Astrocyte of the spinal cord (primary cell): ENCODE measurements at places on chromosomes 7 and 10.
A peak's percentile ranks its signal among the peaks of the same experiment; 100 is the strongest.

GRCh38 chr10:22681783-22682183 is 32.6 kb downstream of the PIP4K2A start:
- DNase-seq: peak; percentile 77

GRCh38 chr7:103487419-103487818 is 41.4 kb upstream of the SLC26A5 start:
- no peak for DNase-seq

DNA sequence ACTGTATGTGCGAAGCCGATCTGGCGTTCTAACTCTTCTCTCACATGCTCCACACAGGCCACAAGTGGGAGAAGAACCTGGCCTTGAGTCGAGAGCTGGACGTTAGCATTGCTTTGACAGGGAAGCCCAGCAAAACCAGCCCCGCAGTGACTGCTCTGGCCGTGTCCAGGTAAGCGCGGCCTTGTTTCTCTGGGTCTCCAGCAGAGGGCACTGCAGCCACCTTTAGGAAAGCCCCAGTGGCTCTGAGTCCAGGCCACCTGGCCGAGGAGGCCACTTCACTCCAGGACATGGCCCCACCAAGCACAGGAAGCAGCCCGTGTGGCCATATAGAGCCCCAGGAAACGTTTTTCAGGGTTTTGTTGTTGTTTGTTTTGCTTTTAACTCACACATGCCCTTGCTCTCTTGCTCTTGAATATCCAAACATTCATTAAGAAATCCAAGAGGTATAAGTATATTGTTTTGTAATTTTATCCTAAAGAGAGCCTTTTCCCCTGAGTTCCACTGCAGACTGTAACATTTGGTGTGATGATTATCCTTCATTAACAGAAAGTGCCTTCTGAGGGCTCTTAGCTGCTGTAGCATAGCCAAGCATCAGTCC is 41.8 kb upstream of the LRRC18 start:
- peak; percentile 32 for DNase-seq

GRCh38 chr7:42605406-42606192 is 306.3 kb downstream of the C7orf25 start:
- peak; percentile 54 for DNase-seq

- no peak for DNase-seq
Observed at GRCh38 chr7:120703585-120704240, 154.2 kb downstream of the TSPAN12 start.

DNA sequence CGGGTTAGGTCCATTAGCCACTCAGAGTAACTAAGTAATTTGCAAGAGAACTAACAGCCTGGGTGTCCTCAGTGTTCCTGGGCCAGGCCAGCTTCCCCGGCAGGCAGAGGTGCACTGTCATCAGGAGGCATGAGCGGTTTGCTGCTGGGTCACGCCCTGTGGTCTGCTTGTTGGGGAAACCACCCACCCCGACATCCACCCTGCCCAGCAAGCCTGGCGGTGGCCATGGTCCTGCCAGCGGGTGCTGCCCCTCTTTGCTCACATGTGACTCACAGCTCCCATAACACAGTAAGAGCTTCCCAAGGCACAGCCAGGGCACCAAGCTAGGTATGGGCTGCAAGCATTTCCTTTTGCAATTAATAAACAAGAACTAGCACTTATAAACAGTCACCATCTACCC is 75.9 kb downstream of the RGS10 start:
- DNase-seq: no peak

- DNase-seq: no peak
Observed at GRCh38 chr7:121433775-121434174, 37.7 kb upstream of the FAM3C start.

DNA sequence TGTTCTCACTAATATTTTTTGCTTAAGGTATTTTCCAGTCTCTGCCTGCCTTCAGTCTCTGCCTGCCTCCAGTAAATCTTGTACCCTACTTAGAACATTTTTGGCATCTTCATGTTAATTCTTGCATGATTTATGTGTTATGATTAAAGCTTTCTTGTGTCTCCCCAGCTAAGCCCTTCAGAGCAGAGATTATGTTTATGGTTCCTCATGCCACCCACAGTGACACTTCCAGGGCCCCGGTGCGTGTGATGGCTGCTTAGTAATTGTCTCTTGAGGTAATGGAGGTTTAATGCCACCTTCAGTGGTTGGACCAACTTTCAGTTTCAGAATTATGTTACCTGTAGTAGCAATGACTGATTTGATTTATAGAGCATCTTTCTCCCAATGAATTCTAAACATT is 70.6 kb upstream of the MET start:
- no peak for DNase-seq

- no peak for DNase-seq
Observed at GRCh38 chr7:294440-295154, 4.6 kb downstream of the FOXL3 start.

DNA sequence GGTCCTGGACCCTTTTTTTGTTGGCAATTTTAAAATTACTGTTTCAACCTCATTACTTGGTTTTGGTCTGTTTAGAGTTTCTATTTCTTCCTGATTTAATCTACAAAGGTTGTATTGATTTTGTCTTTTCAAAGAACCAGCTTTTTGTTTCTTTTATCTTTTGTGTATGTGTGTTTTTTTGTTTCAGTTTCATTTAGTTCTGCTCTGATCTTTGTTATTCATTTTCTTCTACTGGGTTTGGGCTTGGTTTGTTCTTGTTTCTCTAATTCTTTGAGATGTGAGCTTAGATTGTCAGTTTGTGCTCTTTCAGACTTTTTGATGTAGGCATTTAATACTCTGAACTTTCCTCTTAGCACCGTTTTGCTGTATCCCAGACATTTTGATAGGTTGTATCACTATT is 8.5 kb upstream of the MRPS33 start:
- no peak for DNase-seq

DNA sequence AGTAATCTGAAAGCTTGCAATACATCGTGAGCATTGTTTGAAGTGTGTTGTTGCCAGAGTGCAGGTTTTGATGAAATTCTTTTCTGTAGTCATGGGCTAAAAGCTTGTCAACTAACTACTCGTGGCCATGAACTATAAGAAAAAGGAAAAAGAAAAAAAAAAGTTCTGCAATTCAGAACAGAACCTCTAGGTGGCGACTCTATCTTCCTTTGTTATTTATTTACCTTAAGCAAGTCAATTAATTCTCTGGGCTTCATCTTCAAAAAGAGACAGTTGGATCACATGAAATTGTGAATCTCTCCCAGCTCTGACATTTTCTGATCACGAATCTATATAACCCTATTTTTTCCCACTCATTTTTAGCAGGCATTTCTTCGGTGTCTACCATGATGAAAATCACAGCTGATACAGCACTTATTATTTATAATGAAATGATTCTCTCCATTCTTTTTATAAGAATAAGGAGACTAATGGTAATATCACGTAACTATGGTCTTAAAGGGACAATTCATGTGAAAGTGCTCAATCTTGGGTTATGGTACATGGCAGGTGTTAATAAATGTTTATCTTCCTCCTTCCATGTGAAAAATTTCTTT is 18.8 kb downstream of the TMEM196 start:
- DNase-seq: peak; percentile 64

- no peak for DNase-seq
Observed at GRCh38 chr10:79236433-79236765, 110.9 kb upstream of the PPIF start.

GRCh38 chr7:66639773-66640172 is 11.1 kb downstream of the KCTD7 start:
- no peak for DNase-seq

DNA sequence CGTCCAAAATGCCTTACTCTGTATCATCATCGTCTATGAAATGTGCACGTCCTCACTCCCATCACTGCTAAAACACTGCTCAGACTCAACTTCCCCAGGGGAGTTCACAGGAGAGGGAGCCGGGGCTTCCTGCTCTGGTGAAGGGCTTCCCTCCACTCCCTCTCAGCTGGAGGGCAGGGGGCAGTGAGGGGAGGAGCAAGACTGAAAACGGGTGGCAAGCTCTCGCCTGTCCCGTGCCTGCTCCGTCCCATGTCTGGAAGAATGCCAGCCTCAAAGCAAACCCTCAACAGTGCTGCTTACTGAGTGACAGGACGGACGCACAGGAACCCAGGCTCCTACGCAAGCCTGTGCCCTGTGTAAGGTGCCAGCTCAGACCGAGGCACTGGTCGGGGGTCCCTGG is 25.1 kb downstream of the PRKAG2 start:
- no peak for DNase-seq

GRCh38 chr7:148173369-148173768 is 417.2 kb upstream of the C7orf33 start:
- no peak for DNase-seq

- no peak for DNase-seq
Observed at GRCh38 chr7:129240119-129240820, 15.4 kb downstream of the AHCYL2 start.

DNA sequence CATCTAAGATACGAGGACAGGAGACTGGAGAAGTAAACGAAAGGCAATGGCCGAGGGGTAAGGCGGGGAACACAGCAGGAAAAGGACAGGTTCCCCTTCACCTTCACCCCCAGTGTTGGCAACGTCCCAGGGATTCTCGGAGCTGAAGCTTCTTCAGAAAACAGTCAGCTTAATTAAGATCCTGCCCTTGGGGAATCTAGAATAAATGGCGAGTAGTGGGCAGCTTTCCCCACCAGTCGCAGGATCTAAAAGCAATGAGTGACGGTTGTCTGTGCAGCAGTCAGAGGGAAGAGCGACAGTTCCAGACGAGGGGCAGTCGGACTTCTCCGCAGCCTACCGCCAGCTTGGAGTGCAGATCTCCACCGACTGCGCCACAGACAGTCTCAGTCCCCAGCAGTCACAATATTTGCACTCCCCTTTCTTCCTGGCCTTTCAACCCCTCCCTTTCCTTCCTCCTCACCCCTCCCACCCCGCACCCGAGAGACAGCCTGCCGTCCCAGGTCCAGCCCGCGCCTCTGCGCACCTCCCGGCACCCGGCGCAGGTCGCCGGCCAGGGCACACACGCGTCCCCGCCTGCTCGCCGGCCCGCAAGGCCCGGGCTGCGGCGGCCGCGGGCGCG is 10.9 kb upstream of the SP8 start:
- DNase-seq: no peak

DNA sequence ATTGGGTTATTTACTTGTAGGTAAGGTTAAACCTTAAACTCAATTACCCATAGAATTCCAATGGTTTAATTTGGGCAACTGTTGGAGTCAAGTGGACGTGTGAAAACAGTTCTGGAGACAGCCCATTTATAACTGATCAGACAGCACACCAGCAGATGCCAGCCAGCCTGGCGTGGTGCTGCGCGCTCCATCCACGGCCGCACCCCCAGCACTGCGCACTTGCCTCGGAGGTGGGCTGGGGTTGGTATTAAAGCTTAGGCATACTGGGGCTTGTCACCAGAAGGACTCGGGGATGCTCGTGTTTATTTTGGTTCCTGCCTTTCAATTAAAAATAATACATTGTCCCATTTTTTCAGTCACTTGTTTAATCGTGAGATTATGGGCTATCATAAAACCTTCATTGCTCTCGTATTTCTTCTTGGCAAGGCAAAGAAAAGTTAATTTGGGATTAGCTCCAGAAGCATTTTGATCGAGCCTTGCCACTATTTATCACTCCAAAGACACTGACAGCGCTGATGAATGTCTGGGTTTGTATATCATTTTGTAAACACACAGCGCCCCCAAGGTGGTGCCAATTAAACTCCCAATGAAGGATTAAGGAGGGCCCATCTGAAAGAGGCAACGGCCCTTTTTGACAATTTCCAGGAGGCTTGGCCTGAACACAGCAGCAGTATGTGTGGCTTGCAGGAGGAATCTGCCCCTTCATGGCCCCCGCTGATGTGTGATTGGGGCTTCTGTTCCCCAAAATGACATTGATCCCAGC is 204.5 kb upstream of the CXCL12 start:
- no peak for DNase-seq

DNA sequence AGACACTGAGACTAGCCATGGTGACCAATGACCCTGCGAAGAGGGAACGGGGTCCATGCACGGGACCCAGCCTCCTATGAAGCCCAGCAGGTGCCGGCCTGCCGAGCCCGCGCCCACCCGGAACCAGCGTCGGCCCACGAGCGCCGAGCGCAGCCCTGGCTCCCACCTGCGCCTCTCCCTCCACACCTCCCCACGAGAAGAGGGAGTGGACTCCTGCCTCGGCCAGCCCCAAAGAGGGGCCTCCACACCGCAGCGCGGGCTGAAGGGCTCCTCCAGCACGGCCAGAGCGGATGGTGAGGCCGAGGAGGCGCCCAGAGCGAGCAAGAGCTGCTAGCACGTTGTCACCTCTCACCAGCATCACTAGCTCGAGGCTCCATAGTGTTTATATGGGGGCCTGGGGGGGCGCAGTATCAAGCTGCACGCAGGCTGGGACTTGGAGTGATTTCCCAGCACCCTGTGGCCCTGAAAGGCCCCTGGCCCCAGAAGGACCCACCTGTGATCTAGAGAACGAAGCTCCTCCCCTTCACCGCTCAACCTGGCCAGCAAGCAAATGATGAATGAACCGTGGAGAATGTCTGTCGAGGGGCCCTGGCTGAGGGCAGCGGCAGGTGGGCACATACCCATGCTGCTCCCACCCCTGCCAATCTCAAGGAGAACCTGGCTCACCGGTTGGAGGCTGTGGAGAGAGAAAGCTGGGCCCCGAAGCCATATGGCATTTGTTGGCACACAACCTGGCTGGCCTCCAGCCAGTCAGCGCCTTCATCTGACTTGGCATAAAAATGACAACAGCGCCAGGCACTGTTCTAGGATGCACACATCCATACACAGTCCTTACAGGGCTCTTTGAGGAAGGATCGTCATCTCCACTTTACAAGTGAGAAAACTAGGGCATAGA is 30.7 kb downstream of the GHRHR start:
- no peak for DNase-seq

DNA sequence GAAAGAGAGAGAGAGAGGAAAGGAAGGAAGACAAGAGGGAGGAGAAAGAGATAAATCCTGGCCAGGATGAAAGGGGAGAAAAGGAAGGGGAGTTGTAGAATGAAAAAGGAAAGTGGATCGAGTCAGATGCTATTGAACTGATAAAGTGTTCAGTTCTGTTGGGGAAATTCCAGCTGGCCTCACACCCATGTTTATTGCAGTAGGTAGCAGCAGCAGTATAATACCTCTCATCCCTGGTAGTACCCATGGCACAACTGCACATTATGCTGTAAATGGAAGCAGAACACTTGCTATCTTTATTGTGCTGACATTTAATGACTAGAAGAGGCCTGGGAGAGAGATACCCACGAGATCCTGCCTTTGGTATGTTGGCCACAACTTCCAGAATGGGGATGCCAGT is 178.1 kb downstream of the EVX1 start:
- no peak for DNase-seq

GRCh38 chr7:73577627-73578341 is 595 bp downstream of the TBL2 start:
- peak; percentile 20 for DNase-seq

GRCh38 chr10:10712155-10712704 is 305.4 kb upstream of the CELF2 start:
- no peak for DNase-seq
